Mesothelial cell of epicardium (in vitro differentiated cells): ENCODE measurements at places on chromosomes 6 and 20.

DNA sequence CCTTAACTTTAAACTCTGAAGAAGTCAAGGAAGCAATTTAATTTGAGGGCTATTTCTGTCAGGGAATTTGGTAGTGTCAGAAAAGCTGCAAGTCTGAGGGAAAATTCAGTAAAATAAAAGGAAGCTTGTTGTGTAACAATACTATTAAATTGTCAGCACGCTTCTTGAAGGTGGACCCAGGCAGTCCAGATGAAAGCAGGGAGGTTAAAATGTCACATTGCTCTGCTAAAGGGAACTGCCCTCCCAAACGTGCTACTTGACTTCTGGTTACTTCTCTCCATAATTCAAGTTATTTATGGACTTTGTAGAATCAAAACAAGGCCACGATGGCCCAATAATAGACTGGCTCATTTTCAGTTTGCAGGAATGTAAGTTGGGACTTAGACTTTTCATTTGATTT, 28.2 kb upstream of the ARMC2 start:
- DNase-seq = no peak

- no peak for DNase-seq
These were observed 144.8 kb downstream of the BACH2 start for GRCh38 chr6:90151576-90152422.

GRCh38 chr6:11093376-11093625, 333 bp upstream of the SMIM13 start:
- no peak for DNase-seq

DNA sequence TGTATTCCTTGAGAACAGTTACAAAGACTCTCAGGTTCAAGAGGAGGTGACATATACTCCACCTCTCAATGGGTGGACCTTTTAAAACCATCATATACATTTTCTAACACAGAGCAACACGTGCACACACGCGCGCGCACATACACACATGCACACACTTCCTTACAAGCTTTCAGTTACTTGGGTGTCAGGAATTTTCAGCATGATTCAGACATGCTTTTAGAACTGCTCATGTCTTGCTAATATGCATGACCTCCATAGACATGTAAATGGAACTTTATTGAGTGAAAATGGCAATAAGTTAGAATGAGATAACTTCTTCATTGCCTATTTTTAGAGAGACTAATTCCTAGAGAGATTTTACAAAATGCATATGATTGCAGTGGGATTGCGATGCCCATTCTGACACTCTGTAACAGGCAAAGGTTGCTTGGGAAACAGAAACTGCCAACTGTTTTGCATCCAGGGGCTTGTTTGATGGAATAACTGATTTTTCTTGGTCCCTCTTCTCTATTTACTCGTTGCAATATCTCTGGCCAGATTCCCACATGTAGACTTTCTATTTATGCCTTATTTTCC, 531.4 kb upstream of the RNF217 start:
- no peak for DNase-seq

GRCh38 chr20:48841875-48842529, 14.2 kb upstream of the PREX1 start:
- DNase-seq = no peak

DNA sequence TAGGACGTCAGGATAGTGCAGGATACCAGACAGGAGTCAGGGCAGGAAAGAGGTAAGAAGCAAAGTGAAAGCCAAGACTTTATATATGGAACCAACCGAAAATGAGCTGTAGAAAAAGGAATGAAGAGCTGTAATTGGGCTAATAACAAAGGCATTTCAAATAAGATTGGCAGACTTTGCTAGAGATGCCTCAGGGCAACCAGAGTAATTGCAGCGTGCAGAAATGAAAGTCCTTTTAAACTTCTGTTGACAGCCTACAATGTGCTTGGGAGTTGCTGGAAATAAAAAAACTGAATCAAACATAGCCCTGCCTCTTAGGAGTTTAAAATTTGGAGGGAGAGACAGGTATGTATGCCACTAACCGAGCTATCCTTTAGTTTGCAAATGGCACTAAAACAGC, 56.4 kb upstream of the NKX2-4 start:
- DNase-seq = no peak

DNA sequence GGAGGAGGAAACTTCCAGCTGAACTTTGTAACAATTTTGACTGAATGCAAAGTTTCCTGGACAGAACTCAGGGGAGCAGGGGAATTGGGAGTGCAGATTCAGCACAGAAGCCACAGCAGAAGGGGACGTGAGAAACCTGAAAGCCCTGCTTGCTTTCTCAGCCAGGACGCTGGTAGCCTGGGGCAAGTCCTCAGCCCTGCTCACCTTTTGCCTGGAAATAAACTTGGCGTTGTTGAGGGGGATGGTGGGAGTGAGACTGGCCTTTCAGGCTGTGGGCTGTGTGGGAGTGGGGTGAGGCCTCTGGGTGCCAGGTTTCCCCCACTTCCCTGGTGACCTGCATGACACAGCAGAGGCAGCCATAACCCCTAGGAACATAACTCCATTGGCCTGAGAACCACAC, 238.1 kb upstream of the HS3ST5 start:
- no peak for DNase-seq

DNA sequence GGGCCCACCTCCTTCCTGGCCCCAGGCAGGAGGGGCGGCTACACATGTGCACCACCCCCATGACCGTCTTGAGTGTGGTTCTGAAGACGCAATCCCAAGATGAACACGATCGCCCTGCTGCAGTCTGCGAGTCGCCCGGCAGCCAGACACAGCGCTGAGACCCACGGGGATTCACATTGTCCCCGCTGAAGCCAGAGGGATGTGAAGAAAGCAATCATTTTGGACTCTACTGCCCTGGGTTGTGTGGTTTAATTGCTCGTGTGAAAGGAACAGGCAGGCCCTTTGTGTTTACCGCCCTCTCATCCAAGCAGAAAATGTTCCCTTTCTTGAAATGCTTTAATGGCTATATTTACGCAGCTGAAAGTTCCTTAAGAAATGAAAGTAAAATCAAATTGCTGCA, 279.5 kb downstream of the TAF4 start:
- DNase-seq = no peak

- DNase-seq = no peak
These were observed 808 bp downstream of the ULBP1 start for GRCh38 chr6:149964308-149965193.

DNA sequence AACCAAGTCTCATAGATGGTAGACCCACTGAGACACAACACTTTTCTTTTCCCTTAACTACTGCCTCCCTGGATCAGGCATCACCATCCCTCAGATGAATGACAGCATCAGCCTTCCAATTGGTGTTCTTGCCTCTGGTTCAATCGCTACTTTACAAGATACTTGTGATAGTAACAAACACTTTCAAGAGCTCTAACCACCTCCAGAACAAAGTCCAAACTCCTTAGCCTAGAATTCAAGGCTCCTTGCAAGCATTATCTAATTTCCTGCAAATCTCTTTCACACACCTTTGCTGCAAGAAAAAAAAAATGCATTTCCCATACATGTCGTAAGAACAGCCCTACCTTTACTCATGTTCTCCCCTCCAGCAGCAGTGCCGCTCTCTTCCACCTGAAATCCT, 33.1 kb downstream of the RALGAPA2 start:
- no peak for DNase-seq

DNA sequence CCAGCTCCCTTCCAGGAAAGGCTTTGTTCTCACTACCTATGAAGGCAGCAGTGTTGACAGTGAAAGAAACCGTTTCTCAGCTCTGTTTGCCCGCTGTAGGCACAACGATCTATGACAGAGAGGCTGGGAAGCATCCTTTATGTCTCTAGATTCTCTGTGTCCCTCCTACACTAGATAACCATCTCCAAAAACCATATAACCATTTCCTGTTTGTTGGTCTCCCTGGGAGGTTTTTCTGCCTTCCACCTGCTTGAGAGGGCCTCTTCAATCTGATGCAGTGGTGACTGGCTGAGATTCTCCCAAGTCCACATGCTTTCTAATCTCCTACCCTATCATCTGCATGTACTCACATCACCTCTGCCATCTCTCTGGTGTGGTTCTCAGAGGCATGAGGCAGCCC, 32.0 kb upstream of the TMEM217 start:
- no peak for DNase-seq

DNA sequence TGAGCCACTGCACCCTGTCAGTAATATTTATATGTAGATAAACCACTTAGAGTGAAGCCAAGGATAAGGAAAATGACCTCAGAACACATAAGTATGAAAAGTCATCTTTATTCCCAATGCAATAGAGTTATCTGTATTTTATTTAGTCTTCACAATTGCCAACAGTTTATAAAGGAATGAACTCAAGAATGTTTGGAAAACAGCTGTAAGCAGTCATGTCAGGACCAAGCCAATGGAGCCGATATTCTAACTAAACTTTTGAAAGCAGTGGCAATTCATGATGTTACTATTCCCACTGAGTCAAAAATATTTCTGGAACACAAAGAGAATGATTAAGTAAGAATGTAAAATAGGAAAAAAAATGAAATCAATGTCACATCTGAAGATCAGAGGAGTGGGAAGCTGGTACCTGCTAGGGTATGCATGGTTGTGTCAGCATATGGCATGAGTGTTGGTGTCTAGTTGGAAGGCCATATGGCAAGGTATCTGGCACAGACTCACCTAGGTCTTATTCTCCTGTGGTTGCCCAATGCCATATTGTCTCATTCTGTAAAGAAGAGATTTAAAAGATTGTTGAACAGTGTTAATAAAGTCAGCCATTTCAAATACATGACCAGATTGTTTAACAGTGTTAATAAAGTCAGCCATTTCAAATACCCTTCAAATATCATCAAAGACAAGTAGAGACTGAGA, 118.2 kb downstream of the ADAT2 start:
- DNase-seq = no peak

- no peak for DNase-seq
These were observed 30.8 kb upstream of the IER3 start for GRCh38 chr6:30775104-30775503.

DNA sequence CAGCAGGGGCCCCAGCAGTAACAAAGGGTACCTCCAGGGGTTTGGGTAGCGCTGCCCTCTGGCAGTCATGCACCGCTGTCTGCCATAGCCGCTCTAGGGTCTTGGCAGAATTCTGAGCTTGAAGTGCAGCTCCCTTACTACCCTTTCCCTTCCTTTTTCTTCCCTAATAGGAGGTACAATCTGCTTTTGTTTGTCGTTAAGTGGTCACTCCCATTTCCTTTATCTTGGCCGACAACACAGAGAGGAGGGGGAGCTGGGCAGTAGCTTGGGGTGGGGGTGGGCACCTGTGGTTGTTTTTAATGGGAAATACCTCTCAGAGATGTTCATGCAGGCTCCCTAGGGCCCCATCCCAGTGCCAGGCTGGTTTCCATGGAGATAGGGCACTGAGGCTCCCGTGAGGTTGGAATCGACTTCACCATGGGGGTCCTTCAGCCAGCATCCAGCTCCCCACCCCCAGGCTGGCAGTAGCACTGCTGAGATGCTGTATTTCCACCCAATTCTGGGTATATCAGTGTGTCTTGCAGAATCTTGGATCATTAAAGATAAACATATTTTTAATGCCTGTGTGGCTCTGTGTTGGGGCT, 18.6 kb downstream of the CCDC167 start:
- no peak for DNase-seq

DNA sequence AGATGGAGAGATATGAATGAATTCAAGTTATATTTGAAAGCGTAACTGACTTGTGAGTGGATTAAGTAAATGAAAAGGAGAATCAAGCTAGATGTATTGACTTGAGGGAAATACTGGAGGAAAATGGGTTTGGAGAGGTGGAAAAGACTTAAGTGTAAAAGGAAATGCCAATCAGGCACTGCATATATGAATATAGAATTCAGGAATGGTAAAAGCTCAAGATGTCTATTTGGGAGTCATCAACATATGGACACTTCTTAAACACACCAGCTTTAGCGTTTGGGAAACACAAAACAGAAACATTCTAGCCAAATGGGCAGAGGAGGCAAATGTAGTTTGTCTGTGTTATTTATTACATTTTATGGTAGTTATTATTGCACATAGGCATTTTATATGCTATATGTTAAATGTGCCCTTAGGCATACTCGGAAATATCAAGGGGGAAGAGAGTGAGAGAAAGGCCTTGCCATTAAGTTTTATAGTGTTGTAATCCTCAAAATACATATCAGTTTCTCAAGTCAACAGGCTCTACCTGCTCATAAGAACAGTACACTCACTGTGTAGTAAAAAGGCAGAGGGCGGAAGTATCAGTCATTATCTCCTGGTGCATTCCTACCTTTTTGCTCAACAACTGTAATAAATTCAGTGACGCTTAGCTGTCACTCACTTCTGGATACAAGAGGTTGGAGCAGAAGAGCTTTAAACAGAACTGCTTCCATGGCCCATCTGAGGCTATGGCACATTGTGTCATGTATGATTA, 33.7 kb upstream of the ME1 start:
- DNase-seq = no peak

DNA sequence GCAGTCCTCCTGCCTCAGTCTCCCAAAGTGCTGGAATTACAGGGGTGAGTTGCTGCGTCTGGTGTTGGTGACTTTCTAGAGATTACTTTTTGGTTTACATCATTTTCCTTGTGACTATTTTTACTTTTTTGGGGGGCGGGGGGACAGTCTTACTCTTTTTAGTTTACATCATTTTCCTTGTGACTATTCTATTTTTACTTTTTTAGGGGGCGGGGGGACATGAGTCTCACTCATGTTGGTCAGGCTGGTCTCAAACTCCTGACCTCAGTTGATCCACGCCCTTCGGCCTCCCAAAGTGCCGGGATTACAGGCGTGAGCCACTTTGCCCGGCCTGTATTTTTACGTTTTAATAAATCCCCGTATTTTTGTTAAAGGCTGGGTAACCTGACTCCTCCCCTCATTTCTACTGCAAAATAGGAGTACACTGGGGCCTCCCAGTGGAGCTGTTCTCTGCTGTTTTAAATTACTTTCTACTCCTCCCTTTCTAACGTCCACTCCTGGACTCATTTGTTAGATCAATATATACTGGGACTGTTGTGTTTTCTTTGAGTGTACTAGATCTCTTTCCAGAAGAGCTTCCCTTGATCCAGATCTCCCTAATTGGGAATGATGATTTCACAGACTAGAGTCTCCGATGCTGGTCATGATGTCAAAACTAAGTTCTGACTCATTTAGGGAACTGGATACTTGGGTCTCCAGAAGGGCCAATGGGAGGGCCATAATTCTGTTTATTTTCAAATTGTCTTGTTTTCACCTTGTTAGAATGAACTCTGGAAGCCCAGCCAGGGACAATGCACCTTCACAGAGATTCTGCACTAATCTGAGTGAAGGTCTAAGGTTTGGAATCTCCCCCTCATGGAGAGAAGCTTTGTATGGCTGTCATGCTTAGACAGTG, 9.2 kb downstream of the HSPA1B start:
- DNase-seq = no peak

GRCh38 chr6:89997456-89998445, 103.5 kb downstream of the GJA10 start:
- no peak for DNase-seq

DNA sequence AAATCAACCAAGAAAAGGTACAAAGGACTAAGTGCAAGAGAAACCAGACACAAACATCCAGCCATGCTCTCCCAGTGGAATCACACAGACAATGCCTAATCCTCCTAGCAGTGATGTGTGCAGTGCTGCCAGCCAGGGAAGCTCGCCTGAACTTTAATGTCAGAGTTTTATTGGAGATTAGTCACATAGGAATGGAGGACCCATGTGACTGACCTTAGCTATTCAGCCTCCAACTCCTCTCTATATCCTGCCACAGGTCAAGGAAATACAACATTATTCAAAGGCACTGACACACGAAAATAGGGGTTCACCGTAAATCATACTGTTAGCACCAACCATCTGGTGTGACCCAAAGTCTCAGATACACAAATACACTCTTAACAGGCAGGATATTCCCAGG, 684.6 kb downstream of the DOK5 start:
- DNase-seq = no peak
